T-cell (primary cell): ENCODE measurements at places on chromosomes 12 and 14. TPM values are rescaled to one million over a fixed set of nuclear protein-coding genes. Genes with fewer than 3 reads are reported as not detected.

GRCh38 chr14:51294951-51295525 is 55.0 kb downstream of the TMX1 start:
- DNase-seq, result no peak

Gene C12orf50
- total RNA-seq, result 0.10 TPM

DNA sequence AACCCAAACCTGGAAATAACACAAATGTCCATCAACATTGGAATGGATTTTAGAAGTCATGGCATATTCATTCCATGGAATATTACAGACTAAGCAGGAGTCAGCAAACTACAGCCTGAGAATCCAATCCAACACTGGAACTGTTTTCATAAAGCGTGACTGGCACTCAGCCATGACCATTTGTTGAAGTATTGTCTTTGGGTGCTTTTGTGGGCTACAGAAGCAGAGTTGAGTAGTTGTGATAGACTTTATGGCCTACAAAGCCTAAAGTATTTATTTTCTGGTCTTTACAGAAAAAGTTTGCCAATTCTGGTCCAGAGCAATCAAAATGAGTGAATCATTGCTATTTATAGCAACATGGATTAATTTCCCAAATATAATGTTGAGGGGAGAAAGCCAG is 34.5 kb upstream of the FRS2 start:
- no peak for DNase-seq

Gene JPH4
- total RNA-seq, result not detected

Gene SMIM41
- not detected for total RNA-seq

GRCh38 chr12:130713581-130713991 is 2.5 kb downstream of the RIMBP2 start:
- no peak for DNase-seq

- no peak for DNase-seq
Observed at GRCh38 chr12:88172844-88173407, 30.8 kb downstream of the TMTC3 start.

Gene JAG2
- 1.2 TPM for total RNA-seq

DNA sequence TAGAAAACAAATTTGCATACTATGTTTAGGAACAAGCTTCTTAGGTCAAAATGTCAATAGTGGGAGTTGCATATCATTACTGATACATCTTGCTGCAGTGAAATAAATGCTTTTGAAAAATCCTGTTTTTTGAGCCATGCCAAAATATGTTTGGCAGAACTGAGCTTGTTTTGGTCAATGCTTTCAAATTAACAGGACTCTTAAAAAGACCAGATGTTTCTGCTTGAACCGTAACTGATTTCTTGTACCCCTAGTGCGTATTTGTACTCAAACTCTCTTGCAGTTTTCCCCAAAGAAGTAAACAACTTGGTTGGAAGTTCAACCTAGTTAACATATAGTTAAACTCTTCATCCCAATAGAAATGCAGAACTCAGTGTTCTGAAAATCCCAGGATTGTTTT is 3.4 kb downstream of the TRHDE start:
- no peak for DNase-seq

- no peak for DNase-seq
Observed at GRCh38 chr12:123145211-123145610, 5.7 kb downstream of the PITPNM2 start.

Gene ZNF891
- total RNA-seq, result 6.0 TPM

DNA sequence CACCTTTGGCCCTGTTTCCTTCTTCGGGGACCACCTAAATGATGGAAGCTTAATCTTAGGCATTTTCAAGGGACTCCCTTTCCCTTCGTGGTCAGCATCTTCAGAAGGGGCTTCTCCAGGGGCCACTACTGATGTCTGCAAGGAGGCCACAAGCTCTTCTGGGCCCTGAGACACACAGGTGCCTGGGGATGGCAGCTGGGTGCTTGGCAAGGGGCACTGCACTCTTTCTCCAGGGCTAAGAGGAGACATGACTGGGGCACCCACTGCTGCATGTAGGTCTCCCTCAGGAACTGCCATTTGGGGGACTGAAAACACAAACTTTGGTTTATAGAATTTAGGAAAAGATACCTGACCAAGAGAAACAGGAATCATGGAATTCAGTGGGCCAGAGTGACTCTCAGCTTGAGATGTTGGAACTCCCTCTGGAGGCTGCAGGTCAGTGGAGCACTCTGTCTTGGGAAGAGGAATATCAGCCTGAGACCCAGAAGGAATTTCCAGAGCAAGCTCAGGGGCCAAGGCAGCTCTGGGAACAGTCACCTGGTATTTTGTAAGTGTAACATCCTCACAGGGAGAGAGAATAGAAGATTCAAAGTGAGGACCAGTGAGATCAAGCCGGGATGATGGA is 16.0 kb downstream of the PLD4 start:
- no peak for DNase-seq

- no peak for DNase-seq
Observed at GRCh38 chr12:41051954-41052353, 136.2 kb upstream of the PDZRN4 start.

Gene USP44
- total RNA-seq, result 5.9 TPM

DNA sequence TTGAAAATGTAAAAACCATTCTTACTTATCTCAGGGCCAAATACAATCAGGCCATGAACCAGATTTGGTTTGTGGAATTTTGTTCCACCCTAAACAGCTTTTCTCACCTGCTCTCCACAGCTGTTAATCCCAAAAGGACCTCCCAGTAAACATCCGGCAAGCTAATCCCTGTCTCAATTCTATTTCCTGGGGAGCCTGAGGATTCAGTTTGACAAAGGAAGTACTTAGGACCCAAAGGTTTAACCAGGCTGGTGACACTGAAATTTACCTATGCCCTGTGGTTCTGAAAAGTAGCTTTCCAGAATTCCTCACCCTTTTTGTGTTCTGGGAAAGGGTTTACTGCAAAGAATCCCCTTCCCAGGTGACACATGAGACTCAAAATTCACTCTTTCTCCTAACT is 15.0 kb downstream of the CAPZA3 start:
- no peak for DNase-seq

Gene CNTN1
- not detected for total RNA-seq

- DNase-seq, result peak; percentile 7
Observed at GRCh38 chr12:132872073-132872855, 15.1 kb downstream of the CHFR start.

Gene RNASE11
- total RNA-seq, result not detected

GRCh38 chr12:123095078-123095881 is 55.6 kb downstream of the PITPNM2 start:
- DNase-seq, result no peak

DNA sequence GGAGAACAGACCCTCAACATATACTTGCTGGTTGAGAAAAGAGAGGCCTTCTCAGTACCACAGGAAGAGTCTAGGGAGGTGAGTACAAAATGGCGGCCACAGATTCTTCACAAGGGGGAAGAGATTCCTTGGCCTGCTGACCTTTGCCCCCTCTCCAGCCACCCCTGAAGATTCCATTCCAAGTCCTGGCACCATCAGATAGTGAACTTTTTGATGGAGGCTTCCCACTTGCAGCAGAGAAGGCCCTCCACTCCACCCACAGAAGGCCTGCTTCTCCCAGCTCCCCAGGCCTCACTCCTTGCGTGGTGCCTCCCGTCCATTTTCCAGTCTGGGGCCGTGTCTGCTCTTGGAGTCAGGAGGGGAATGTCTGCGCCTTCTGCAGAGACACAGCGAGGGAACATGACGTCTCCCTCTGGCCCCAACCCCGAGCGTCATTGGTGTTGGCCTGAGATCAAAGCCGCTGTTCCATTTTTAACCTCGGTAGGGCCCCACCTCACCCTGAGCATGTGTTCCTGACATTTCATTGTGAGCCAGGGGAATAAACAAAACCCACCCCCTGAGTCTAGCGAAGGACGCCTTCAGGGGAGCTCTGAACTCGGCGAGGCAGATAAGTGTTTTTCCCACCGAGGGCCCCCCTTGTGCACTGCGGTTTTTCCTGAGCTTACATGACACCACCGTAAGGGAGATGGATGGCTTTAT is 268.7 kb upstream of the TBX3 start:
- no peak for DNase-seq

DNA sequence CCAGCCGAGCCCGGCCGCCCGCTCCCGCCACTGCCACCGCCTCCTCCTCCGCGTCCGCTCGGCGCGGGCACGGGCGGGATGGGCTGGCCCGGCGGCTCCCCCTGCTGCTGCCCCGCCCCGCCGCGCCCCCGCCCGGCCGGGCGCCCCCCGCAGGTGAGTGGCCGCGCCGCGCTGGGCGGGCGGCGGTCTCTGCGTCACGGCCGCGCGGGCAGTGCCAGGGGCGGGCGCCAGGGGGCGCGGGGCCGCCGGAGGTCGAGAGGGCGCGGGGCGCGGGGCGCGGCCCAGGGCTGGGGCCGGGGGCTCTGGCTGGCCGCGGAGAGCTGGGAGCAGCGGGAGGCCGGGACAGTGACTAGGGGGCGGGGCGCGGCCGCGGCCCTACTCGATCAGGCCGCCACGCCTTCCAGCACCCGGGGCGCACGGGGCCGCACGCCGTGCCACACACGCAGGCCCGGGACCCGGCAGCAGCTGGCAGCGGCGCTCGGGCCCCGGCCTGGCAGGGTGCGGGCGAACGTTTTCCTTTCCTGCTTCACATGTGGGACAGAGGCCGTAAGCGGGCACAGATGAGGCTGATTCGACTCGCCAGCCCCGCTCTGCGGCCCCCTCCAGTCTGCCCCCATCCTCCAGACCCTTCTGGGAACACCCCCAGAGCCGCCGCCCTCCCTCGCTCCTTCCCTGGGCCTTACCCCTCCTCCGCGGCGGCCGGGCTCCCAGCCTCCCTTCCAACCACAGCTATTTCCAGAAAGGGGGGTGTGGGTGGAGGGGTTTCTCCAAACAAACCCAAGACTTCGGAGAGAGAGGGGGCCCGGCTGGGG is 2.4 kb upstream of the TNS2 start:
- peak; percentile 49 for DNase-seq

Gene OVCH1
- total RNA-seq, result not detected

DNA sequence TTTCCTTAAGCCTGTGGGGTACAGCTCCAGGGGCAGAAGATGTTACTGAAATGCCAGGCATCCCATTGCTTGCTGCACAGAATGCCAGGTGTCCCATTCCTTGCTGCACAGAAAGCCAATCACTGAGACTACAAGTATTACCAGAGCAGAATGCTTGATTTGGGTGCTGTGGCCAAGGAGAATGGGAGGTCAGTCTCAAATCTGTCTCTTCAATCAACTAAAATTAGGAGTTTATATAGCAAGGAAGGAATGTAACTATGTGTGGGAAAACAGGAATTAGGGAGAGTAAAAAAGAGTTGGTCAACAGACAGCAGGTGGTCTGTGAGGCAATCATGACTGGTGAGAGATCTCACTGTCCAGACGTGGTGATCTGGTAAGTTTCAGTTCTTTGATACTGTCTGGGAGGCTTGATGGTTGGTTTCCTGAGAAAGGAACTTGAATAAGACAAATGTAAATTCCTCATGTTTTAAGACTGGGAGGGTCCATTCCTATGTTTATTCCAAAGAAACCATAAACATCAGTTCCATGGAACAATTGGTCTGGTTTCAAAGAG is 31.2 kb upstream of the VASH1 start:
- no peak for DNase-seq

Gene UNC79
- total RNA-seq, result 0.06 TPM

Gene C12orf56
- total RNA-seq, result 0.23 TPM

DNA sequence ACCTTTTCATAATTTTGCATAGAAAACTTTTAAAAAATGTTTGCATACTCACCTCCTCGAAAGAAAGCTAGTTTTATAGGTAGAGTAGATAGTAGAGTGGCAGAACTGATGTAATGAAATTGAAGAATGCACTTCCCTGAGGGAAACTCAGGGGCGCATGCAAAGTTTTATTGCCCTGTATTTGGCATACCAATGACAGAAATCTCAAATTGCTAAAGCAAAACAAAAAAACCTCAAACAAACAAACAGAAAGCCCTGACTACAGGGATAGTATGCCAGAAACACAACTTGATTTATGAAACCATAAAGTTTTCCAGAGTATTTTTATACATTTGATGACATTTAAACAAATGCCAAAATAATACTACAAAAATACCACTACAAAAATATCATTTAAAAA is 1.8 kb downstream of the RASSF9 start:
- no peak for DNase-seq

Gene CD27
- 94.0 TPM for total RNA-seq

DNA sequence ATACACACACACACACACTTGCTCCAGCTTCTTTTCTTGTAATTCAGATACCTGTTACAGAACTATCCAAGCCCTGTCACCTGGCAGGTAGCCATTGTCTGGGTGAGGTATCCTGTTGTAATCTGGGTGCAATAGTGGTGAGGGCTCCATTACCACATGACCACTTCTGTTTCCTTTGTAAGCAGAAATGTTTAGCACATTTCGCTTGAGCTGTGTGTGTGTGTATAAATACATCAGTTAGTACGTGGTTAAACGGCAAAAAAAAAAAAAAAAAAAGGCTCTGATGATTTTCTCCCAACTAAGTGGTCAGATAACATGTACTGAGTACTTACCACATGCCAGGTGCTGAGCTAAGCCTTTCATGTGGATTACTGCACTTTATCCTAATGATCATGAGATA is 129.3 kb upstream of the SSTR1 start:
- peak; percentile 80 for DNase-seq

DNA sequence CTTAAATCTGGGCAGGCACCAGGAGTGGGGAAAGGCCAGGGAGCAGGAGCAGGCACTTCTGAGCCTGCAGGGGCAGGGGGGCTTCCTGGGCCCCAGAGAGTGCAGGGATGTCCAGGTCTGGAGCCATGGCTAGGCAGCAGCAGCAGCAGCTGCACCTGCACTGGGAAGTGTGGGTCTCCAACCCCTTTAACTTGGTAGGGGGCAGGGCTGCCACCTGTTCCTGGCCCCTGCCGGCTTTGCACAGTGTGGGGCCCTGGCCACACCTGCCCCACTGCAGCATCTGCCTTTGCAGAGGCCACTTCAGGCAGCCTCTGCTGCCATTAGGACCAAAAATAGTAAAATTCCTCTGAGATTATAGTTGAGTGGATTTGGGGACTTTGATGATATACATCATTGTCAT is 138.5 kb downstream of the SLC16A7 start:
- no peak for DNase-seq

GRCh38 chr12:29224572-29224971 is 75.5 kb downstream of the FAR2 start:
- DNase-seq, result no peak

DNA sequence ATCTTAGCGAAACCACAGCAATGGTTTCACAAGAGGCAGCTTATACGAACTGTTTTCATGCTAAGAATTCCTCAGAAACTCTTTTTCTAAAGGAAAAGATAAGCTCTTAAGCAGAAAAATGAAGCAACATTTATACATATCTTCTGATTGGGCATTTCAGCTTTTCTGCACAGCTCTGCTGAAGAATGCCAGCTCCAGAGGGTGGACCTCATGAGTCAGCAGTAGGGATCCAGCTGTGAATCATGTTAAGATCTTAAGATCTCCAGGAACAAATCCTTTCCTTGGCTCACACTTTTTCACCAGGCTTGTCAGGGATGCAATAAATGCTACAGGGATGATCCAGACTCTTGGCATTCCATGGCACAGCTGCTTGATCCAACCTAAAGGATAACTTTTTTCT is 477.1 kb upstream of the CCDC196 start:
- no peak for DNase-seq

DNA sequence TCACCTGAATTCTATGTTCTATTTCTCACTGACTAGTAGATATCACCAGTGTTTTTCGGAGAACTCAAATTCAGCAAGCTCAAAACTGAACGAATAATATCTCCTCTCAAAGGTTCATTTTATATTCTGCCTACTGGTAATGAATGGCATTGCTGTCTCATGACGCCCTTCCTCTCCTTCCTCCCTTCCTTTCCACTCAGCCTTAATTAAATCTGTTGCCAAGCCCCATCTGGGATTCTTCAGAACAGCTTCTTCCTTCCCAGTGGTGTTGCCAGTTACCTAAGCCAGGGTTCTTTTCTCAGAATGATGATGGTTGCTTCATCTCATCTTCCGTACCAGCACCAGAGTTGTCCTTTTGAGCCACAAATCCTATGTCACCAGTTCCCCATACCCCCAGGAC is 143.2 kb downstream of the SYNE2 start:
- no peak for DNase-seq

Gene DLK1
- not detected for total RNA-seq

- DNase-seq, result no peak
Observed at GRCh38 chr12:91892081-91892855, 253.4 kb downstream of the BTG1 start.
